MG63 (cell line): ENCODE measurements at places on chromosomes 12 and 14. TPM values are rescaled to one million over a fixed set of nuclear protein-coding genes. Genes with fewer than 3 reads are reported as not detected.

- no peak for DNase-seq
Observed at GRCh38 chr12:128408669-128409068, 141.7 kb downstream of the TMEM132C start.

Gene FAM181A
- total RNA-seq, result not detected in 2 replicates

GRCh38 chr12:100329800-100330199 lies 27.1 kb upstream of the SLC17A8 start:
- no peak for DNase-seq

Gene C12orf54
- total RNA-seq, result not detected in 2 replicates

DNA sequence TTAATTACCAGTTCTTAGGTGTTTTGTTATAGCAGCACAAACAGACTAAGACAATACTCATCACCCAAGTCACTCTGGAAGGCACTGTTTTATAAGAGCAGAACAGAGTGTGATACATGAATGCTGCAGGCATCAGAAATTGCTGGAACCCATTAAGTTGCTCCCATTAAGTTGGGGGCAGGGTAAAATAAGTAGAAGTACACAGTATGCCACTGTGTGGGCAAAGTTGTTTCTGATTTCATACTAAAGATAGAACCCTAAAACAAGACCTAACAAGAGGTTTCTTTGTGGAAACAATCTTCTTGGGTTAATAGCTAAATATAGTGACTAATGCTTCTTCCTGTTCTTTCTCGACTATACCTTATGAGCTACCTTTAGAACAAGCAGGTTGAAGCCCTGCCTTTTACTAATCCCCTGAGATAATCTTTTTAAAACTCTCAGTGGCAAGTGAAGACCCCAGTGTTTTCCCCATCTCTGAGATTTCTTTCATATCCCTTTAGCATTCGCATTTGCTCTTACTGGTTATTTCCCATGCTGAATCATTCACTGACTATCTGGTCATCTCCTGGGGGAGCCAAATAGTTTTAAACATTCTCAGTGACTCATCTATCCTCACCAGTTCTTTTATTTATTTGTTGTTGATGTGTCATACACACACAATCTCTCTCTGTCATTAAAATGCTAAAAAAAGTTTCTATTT lies 52.3 kb downstream of the SOCS2 start:
- DNase-seq, result peak; percentile 14

Gene TGM1
- total RNA-seq, result 0.86 and 2.0 TPM in 2 replicates

Gene TEX22
- total RNA-seq, result 0.22 and 0.63 TPM in 2 replicates

Gene RTRAF
- total RNA-seq, result 76.2 and 77.2 TPM in 2 replicates

- DNase-seq, result peak; percentile 6
Observed at GRCh38 chr14:95106971-95107370, 50.4 kb downstream of the DICER1 start.

- DNase-seq, result no peak
Observed at GRCh38 chr12:49692851-49693250, 14.4 kb downstream of the FMNL3 start.

DNA sequence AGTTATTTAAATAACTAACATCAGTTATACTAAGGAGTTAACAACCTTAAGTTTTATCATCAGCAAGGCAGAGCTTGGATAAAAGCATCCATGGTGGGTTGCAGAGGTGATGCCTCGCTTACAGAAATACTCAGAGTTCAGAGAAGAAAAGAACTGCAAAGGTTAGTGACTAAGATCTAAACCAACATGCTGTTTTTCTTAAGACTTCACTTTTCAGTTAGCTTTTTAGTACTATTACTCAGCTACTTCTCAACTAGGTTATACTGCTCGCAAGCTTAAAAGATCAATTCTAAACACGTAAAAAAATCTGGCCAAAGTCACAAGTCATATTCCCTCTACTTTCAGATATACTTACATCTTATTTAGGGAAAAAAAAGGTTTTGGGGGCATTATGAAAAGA lies 2.8 kb downstream of the PPP1CC start:
- no peak for DNase-seq
